ENCODE measurements at places on chromosomes 13 and 19. TPM values are rescaled to one million over a fixed set of nuclear protein-coding genes. Genes with fewer than 3 reads are reported as not detected.

The TEX26 gene
- not detected for total RNA-seq

The DHDH gene
- total RNA-seq, result not detected

The PDS5B gene
- 14.1 TPM for total RNA-seq

The ZNF880 gene
- total RNA-seq, result 23.7 TPM

The UBE2L5 gene
- not detected for total RNA-seq

The ZNF540 gene
- total RNA-seq, result 0.19 TPM

The IGSF23 gene
- not detected for total RNA-seq

The ZNF441 gene
- 5.4 TPM for total RNA-seq

The RNU6-9 gene
- not detected for total RNA-seq

The IGFLR1 gene
- 11.7 TPM for total RNA-seq

The ZNF543 gene
- 7.1 TPM for total RNA-seq

The ILF3 gene
- 143 TPM for total RNA-seq

The PLPPR2 gene
- total RNA-seq, result 25.1 TPM

The ZNF577 gene
- total RNA-seq, result 6.6 TPM

The TTYH1 gene
- not detected for total RNA-seq

The NXNL1 gene
- not detected for total RNA-seq

The GFY gene
- not detected for total RNA-seq

The SLC46A3 gene
- 7.9 TPM for total RNA-seq

The SIGLEC11 gene
- not detected for total RNA-seq

The KLK8 gene
- not detected for total RNA-seq

The SH3GL1 gene
- 261 TPM for total RNA-seq

The TEAD2 gene
- total RNA-seq, result 39.4 TPM

The CGB5 gene
- 1.1 TPM for total RNA-seq

The CD33 gene
- total RNA-seq, result 0.11 TPM

The PRMT1 gene
- total RNA-seq, result 345 TPM

The NOVA2 gene
- total RNA-seq, result not detected

The SLC17A7 gene
- total RNA-seq, result 0.46 TPM

The LHB gene
- not detected for total RNA-seq

The PRR36 gene
- total RNA-seq, result not detected

The PCSK4 gene
- 3.3 TPM for total RNA-seq

The ZNF665 gene
- not detected for total RNA-seq

The C5AR2 gene
- not detected for total RNA-seq

The PSG2 gene
- total RNA-seq, result not detected

The PDX1 gene
- not detected for total RNA-seq

All from LHCN-M2 (cell line).